ENCODE measurements at places on chromosomes 6 and 20.

- DNase-seq: no peak
These were observed 9.3 kb downstream of the BNIP5 start for GRCh38 chr6:36327226-36327918.

GRCh38 chr6:117380298-117380697 is 45.4 kb downstream of the ROS1 start:
- no peak for DNase-seq

GRCh38 chr6:30129265-30130178 is 6.4 kb upstream of the TRIM40 start:
- DNase-seq: no peak

DNA sequence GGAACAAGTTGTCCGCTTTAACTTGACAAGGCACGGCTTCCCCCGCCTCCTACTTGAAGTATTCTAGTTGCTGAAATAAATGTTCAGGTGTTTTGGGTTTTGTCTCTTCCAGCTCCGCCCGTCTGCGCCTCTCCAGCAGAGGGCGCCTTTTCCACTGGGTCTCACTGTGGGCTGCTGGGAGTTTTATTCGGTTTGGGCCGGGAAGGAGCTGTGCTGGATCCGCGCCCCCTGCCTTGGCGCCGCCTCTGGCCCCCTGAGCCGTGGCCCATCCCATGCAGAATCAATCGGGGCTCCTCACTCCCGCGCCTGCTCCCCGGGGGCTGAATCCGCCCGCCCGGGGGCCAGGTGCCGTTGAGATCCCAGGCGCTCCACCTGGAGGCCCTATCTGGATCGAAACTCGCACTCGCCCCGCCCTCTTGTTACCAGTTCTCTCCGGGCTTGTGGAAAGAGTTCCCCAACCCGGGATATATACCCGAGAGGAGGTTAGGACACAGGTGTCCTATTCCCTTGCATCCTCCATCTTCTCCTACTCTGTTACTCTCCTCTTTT is 51.0 kb upstream of the TCF21 start:
- DNase-seq: peak; percentile 50

- no peak for DNase-seq
These were observed 47.4 kb downstream of the COL21A1 start for GRCh38 chr6:56199956-56200355.

- DNase-seq: no peak
These were observed 146.4 kb upstream of the STXBP5 start for GRCh38 chr6:147057705-147058342.

DNA sequence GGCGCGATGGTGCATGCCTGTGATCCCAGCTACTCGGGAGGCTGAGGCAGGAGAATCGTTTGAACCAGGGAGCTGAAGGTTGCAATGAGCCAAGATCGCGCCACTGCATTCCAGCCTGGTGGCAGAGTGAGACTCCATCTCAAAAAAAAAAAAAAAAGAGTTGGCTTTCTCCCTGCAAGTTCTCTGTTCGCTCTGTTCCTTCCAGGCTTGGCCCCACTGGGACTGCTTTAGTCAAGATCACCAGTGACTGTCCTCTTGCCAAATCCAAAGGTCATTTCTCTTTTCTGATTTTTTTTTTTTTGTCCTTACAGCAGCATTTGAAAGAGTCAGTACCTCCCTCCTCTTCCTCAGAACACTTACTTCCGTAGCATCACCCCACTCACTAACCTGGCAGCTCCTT is 10.8 kb upstream of the GNRH2 start:
- no peak for DNase-seq

- no peak for DNase-seq
These were observed 243.7 kb downstream of the UTRN start for GRCh38 chr6:144528743-144529425.

DNA sequence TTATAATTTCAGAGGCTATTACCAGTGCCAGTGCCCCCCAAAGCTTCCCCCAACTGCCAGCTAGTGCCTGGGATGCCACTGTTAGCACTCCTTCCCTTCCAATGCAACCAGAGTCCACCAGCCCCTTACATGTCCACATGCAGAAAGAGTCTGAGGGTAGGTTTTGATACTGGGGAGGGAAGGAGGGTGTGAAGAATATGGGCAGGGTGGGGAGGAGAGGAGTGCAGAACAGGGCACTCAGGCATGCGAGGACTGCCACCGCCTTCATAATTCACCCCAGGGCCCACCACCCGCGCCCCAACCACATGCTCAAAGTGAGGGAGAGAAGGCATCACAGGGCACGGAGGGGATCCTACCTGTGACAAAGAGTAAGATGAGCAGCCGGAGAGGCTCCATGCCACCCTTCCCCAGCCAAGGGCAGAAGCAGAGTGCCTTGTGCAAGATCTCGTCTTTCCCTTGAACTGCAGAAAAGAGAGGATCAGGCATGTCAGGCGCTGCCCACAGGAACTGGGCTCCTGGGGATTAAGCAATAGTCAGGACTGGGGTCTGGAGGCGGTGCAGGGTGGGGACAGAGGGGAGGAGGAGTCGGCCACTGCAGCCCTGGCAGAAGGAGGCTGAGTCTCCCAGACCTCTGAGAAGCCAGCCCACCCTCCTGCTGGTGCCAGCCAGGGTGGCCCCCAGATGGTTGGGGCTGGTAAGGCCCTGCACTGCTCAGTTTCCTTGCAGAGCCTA is at the start of gene TREM2:
Gene TREM2 (minus strand): TSS at position 430 of the 732 bp plus-strand sequence. CDS start 34 bp downstream, at position 396.
- no peak for DNase-seq

- DNase-seq: no peak
These were observed 13.5 kb upstream of the ZBTB46 start for GRCh38 chr20:63844511-63844991.

GRCh38 chr20:59342023-59342957 is 41.9 kb downstream of the EDN3 start:
- no peak for DNase-seq

Measured in neural crest cell (in vitro differentiated cells).